Activated T-helper 1 cell treated with anti-CD3 and anti-CD28 coated beads, Interleukin-2, amount 50 U/mL, for 16 hours (primary cell): ENCODE measurements at places on chromosomes 5 and 9.

DNA sequence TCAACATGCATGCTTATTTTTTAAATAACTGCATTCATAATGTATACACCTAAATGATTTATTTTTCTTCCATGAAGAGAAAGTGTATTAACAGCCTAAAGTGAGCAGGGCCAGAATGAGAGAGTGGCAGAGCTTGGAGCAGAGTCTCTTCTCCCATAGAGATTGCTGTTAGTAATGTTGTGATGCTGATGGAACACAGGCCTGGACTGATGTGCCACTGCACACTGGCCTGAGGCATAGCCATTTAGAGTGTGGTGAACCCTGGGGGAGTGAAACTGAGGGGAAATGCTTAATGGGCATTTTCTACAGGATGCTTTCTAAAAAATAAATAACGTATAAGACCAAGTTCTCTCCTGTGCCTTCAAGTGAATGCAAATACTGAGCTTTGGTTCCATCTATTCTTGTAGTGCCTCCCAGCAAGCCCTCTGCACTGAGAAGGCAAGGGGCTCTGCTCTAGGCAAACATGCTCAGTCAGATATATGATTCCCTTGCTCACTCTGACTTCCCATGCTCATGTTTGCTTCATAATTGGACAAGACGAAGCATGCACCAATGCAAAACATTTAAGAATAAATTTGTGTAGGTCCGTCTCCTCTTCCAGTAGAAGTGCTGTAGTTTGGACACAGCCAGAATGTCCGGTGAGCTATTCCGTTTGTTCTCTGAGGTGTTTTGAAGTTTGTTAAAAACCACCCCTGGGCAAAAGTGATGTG, 185.7 kb downstream of the PBX3 start:
- DNase-seq, result no peak

DNA sequence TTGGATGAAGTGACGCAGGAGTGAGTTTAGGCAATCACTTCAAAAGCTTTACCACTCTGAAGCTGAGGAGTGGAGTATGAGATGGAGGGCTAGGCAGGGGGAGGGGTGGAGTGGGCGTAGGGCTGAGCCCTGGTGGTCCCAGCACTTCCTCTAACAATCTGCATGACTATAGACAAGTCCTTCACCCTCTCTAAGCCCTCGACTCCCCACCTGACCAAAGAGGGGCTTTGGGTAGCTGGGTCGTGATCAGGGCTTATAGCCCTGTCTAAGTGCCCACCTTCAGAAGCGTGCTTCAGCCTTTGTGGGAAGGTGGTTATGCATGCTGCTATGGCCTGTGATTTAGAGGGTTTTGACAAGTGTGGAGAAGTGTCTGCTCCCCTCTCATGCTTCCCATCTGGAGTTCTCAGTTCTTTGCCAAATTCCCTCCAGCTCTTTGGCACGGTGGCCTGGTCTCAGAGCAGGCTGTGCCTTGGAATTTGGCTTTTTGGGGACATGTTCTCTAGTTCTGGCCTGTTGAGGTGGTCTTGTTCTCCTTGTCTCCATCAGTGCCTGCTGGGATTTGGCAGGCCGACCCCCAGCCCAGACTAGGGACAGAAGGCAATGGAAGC, 53.0 kb downstream of the ACTBL2 start:
- no peak for DNase-seq

GRCh38 chr5:155368490-155368889, 354.9 kb downstream of the KIF4B start:
- no peak for DNase-seq

DNA sequence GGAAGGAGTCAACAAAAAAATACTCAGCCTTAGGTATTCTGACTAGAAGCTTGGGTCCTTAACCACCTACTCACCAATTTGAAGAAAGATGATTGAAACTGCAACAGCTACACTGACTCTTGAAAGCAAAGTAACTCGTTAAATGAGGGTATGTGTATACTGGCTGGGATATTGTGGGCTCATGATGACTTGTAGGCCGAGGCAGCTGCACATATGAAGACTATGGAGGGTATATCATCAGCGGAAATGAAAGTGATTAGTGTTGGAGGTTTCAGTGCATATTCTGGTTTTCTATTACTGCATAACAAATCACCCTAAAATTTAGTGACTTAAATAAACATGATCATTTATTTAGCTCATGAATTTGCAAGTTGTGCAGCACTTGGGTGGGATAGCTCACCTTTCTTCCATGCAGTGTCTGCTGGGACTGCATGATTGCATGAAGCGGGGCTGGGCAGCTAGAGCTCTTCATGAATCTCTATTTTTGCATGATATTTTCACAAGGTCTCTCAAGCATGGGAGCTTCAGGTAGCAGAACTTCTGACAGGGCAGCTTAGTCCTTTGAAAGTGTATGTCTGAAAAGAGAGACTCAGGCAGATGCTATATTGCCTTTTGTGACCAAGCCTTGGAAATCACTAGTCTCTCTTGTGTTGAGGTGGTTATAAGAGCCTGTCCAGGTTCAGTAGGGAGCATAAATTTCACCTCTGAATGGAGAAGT, 96.1 kb upstream of the CDKN2B start:
- no peak for DNase-seq

DNA sequence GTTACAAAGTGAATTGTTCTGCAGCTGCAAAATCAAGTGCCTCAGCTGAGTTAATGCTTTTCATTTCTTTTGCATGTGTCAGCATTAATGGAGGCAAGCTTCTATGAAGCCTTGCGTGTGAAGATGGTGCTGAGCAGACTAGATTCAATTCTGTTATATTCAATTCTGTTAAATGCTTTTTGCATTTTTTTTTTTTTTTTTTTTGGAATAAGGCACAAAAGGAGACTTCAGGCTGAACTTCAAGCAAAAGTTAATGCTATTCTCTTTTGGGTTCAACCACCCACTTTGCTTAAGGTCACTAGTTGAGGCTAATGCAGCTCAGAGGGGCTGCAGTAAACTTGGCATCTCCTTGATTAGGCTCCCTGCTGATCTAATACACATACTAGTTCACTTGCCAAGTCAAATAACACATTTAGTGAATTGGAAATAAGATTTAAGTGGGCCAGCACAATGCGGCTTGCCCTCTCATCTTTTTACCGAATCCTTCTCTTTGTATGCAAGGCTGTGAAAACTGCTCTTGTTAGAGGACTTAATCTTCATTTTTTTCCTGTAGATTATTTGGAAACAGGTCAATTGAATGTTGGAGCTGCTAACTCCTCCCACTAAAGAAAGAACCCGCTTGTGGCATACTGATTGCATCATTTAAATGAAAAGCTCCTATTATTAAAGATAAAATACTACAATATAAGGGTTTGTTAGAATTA, 1020.2 kb downstream of the NR2F1-AS1 start:
- no peak for DNase-seq

DNA sequence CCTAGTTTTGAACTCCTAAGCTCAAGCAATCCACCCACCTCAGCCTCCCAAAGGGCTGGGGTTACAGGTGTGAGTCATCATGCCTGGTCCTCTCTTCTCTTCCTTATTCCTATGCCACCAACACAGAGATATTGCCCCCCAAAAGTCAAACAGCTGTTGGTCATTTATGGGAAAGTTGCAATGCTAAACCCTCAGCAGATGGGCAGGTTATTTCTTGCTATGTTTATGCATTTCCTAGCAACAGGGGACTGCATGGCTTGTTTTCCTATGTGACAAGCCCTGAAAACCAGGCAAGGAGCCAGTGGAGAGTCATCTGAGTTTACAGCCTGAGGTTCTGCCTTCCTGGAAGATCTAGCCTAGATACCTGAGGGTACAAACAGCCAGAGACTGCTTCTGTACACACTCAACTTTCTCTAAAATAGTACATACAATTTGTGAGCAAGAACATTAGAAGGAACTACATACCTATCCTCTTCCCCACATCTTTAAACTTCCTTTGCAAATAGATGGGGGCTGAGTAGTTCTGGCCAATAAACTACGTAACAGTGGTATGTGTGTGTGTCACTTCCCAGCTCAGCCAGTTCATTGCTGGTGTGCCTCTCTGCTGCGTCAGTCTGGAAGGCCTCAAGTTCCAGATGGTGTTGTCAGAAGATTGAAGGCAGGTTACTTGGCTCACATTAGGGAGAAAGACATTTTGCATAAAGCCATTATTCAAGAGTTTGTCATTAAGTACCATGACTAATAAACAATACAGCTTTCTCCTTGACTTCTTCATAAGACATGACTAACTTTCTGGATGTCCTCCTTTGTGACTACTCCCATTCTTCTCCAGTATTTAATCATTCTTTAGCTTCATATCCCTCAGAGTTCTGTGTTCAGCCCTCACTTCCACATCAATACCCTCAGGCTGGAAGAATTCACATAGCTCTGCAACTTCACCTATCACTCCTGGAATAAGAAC, 65.3 kb downstream of the CSNK1A1 start:
- DNase-seq, result no peak

GRCh38 chr9:93891050-93891449, 64.1 kb downstream of the BARX1 start:
- DNase-seq, result no peak

GRCh38 chr5:14003936-14004335, 59.4 kb upstream of the DNAH5 start:
- DNase-seq, result no peak

GRCh38 chr5:54109626-54110330, 200.6 kb downstream of the ARL15 start:
- no peak for DNase-seq

DNA sequence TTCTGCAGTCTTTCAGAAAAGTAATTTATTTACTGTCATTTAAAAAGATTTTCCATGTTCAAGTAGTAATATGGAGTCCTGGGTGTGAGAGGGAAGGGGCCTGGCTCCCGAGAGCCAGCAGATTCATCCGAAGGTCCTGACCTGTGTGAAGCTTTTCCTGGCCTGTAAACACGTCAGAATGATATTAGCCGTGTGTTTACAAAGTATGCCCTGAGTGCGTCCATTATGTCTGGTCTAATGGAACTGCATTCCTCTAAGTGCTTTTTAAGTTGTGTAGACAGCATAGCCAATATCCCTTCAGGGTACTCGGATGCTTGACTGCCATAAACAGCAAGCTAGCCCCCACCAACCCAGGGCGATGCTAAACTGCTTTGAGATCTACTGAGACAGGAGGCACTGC, 495.2 kb downstream of the AGTPBP1 start:
- DNase-seq, result no peak

- DNase-seq, result no peak
Measured at GRCh38 chr9:76516350-76516749, 57.4 kb downstream of the GCNT1 start.

DNA sequence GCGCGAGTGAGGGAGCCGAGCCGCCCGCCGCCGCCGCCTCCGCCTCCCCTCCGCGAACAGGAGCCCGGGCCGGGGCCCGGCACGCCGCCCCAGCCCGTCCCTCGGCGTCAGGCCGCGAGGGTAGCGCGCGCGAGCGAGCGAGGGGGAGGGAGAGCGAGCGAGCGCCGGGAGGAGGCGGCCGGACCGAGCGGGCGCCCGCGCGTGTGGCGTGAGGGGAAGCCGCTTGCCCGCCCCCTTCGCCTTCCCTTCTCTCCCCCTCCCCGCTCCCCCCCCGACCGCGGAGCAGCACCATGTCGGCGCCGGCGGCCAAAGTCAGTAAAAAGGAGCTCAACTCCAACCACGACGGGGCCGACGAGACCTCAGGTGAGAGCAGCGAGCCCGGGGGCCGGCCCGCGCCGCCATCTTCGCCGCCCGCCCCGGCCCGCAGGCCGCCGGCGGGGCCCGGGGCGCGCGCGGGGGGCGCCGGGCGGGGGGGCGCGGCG, 312 bp downstream of the SET start:
- DNase-seq, result peak; percentile 27

DNA sequence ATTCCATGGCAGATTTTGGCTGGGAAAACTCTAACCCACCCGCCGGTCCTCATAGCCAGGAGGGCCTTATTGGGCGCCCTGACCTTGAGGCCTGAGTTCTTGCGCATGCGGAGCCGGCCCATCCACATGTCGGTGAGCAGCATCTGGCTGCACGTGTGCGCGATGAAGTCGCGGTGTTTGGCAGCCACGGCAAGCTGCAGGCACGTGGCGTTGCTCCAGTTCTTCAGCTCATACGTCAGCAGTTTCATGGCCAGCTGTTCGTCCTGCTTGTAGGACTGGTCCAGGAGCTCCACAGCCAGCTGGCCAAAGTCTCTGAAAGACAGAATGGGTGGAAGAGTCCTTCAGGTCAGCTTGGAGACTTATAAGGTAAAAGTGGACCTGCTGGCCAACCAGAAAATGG, 204.3 kb upstream of the KLF9 start:
- DNase-seq, result no peak

- no peak for DNase-seq
Measured at GRCh38 chr5:83552275-83552674, 80.7 kb downstream of the VCAN start.

DNA sequence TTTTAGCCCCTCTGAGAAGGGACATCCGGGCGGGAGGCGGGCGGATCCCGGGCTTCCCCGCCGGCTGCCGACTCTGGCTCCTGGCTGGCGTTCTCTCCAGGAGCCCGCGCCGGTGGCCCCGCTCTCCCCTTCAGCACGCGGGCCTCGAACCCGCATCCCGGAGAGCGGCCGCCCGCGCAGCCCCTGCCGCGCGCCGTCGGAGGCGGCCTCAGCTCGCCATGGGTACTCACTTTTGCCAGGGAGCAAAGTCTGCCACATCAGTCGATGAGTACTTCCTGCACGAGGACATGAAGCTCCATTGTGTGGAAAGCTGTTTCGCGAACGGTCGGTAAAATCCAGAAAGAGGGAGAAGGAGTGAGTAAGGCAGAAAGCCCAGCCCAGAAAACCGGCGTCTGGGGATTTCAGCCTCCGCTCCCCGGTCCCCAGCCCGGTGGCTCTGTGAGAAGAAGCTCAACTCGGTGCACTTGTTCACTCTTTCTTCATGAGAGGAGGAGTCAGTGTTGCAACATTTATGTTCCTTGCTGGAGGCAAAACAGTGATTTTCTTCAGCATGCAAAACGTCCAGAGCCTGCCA, at the start of gene PRLR:
TSS of gene PRLR (minus strand) at position 450 of the 574 bp plus-strand sequence. CDS start 140,867 bp downstream, outside the sequence.
- no peak for DNase-seq

DNA sequence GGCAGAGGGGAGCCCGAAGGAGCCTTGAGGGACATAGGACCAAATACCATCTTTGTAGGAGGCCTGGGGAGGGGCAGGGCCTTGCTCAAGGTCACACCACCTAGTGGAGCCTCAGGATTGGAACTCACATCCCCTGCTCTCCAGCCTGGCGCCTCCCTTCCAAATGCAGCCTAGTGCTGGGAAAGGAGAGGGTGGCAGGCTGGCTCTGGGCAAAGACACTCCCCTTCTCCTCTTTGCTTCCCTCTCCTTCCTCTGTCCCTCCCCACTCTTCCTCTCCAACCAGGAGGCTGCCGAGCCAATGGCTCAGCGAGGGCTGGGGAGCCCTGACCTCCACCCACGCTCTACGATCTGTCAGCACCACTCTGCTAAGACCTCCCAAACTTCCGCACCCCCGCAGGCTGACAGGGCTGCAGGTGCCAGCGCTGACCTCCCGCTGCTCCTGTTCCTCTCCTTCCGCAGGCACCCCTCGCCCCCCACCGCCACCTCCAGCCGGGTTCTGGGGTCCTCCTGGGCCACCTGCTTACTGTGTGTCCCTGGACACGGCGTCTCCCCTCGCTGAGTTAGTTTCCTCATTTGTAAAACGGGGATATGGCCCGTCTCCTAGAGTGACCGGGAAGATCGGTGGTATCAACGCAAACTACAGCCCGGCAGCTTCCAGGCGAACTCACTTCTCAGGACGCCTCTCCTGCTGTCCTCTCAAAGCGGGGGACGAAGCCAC, 52.9 kb downstream of the C9orf50 start:
- no peak for DNase-seq

- no peak for DNase-seq
Measured at GRCh38 chr5:150397782-150398721, 14.7 kb downstream of the CD74 start.
